ENCODE measurements at places on chromosomes 4 and X.

DNA sequence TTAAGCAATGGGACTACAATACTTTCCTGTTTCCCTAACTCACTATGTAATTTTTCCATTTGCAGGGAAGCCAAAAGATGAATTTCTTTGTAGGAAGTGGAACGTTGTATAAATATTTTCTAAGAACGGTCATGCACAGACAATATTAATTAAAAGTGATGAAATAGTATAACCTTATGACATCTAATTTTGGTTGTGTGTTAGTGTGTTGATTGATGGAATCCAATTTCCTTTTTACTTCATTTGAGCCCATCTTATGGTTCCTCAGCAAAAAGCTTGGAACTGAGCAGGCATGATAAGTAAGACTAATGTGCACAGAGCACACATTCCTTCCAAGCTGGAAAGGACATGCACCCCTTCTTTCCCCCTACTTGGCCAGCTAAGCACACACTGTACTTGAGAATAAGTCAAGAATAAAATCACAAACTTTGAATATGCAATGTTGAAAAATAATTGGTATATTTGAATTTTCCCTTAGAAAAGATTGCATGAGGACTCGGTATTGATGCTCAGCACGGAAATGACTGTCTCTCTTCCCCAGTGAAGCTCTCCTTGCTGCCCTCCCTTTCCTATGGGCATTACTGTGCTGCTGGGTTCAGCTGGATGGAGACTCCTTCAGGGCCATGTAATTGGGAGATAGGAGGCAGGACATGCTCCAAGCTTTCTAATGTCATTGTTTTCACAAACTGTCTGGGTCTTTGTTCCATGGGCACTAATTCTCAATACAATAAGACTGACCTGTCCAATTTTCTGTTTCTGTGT lies 19.2 kb upstream of the PDLIM3 start:
- no peak for DNase-seq

DNA sequence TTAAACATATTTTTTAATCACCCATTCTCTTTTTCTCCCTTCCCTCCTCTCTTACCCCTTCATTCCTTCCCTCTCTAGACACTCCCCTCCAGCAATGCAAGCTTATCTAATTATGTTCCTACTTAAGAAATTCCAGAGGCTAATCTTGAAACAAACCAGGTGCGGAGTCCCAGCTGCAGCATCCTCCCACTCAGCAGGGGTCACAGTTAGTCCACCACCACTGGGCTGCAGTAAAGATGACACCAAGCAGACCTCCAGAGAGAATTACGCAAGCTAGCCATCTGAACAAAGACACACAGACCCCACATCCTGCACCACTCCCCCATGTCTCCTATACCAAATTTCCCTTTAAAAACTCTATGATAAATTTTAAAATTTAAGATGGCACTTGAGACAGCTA lies 13.9 kb upstream of the SEC24B start:
- no peak for DNase-seq

DNA sequence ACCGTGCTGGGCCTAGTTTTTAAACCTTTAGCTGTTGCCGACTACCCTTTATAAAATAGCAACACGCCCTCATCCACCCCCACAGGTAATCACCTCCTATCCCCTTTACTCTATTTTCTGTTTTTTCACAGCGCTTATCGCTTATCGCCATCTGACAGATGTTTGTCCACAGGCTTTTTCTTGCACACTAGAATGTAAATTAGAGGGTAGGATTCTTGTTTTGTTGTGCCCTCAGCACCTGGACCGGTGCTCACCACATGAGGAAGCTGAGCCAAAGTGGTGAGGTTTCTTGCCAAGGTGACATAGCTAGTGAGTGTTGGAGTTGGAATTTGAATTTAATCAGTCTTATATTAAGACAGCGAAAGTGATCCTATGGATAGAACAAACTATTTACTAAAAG lies 2.9 kb upstream of the RBBP7 start:
- no peak for DNase-seq

GRCh38 chr4:139374251-139374650 lies 72.0 kb upstream of the NDUFC1 start:
- DNase-seq: no peak

GRCh38 chr4:74320559-74321118 lies 12.4 kb downstream of the EPGN start:
- DNase-seq: no peak
